AG04449 (cell line): ENCODE measurements at places on chromosomes 7 and 10.

DNA sequence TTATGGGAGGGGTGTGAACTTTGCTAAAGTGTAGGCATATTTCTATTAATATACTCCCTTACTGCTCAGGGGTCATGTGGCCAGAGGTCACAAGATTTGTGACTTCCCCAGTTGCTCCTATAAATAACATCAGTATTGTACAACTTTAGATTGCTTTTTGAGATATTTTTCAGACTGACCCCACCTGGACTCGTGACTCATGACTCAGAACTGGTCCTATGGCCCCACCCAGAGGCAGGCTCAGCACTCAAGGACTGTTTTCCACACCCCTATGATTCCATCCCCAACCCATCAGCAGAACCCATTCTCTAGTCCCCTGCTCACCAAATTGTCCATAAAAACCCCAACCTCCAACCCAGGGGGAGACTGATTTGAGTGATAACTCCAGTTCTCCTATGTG lies 2.7 kb upstream of the CUL2 start:
- DNase-seq: no peak

- no peak for DNase-seq
Measured at GRCh38 chr10:24277277-24277676, 68.3 kb downstream of the KIAA1217 start.

GRCh38 chr7:114533131-114533530 lies 118.5 kb downstream of the FOXP2 start:
- DNase-seq: no peak

DNA sequence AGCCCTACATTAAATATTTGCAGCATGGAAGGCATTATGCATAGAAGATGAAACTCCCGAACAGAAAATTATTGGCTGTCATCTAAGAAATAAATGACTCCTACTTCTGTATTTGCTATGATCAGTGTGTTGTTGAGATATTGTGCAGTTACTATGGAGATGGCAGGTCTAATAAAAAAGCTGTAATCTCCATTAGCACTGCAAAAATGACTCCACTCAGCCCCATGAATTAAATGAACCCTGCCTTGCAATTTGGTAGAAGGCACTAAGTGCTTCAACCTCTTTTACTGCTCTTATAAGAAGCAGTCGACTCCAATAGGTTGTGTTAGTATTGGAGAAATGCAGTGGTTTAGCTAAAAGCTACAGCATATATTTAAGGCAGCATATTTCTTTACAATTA lies 290.0 kb upstream of the PHYHIPL start:
- no peak for DNase-seq

DNA sequence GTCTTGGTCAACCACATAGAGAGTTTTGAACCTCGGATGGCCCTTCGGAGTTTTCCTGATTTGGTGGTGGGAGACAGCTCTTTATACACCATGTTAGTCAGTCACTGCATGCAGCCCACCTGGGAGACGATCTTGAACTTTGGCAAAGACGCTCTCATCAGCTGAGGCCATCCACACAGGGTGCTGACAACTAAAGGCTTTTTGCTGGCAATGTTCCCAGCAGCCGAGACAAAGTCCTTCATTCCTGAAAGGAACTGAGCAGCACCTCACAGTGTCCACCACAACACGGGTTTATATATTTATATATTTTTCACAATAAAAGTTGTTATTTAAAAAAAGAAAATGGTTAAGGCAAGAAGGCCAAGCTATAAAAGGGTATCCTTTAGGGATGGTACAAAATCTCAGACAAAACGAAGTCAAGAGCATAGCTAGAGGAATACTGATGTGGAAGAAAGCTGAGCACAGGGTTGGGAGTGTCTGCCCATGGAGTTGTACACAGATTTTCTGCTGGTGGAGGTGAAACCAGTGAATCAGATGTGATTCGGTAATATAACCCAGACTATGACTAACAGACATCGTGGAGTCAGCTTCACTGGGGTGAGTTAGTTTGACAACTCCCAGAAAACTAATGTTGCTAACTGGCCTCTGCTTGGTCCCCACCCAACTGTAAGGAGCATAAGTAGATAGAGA lies 27.4 kb upstream of the CAPZA2 start:
- DNase-seq: no peak

- no peak for DNase-seq
Measured at GRCh38 chr10:23656735-23657134, 217.9 kb downstream of the OTUD1 start.

DNA sequence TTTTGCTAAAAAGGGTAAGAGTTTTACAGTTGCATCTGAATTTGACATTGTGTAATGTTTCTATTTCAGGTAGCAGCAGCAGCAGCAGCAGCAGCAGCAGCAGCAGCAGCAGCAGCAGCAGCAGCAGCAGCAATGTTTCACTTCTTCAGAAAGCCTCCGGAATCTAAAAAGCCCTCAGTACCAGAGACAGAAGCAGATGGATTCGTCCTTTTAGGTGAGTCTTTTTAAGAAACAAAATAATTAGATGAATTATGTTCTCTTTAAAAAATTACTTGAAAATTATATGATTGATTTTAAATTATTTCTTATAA lies 32.6 kb downstream of the UMAD1 start:
- DNase-seq: no peak

GRCh38 chr7:115004121-115004520 lies 82.2 kb downstream of the MDFIC start:
- no peak for DNase-seq

GRCh38 chr7:127632276-127632910 lies 14.5 kb upstream of the PAX4 start:
- peak; percentile 92 for DNase-seq

- DNase-seq: no peak
Measured at GRCh38 chr7:90788052-90788451, 191.9 kb downstream of the CDK14 start.

DNA sequence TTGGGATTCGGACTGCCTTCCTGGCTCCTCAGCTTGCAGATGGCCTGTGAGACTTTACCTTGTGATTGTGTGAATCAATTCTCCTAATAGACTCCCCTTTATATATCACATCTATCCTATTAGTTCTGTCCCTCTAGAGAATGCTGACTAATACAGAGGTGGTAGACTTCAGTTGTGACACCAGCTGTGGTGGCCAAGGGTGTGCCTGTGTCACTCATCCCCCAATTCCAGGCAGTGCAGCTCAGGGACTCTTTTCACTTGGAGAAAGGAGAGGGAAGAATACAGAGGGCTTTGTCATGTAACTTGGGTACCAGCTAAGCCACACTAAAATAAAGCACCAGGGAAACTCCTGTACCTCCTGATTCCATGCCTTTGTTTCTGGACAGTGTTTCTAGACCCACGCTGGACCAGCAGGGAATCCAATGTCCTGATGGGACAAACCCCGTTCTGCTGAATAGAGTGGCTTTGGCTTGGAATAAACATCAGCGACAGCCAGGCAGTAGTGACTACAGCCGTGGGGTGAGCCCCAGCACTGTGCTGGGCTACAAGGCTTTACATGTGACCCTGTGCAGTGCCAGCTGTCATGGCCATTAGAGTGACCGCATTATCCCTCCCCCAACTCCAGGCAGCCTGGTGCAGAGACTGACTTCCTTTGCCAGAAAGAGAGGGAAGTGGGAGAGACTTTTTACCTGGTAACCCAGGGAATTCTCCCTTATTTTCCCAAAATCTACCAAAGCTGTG lies 233.6 kb downstream of the ANK3 start:
- no peak for DNase-seq

DNA sequence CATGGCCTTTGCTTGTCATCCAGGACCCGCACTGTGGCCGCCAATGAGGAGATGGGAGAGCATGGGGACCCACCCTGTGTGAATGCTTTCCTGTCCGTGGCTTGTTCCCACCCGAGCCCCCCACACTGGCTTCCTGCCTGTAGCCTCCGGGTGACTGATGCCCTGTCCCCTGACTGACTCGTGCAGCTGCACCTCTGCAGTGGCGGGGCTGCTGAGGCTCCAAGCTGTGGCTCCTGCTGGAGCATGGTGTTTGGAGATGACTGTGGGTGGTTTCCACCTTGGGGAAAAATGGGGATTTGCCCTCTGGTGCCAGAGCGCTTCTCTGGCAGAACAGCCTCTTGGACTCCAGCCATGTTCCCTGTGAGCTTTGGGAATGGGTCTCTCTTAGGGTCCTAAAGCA lies 2.1 kb downstream of the CAMK1D start:
- no peak for DNase-seq

- DNase-seq: no peak
Measured at GRCh38 chr10:77537071-77537470, 100.5 kb downstream of the KCNMA1 start.

DNA sequence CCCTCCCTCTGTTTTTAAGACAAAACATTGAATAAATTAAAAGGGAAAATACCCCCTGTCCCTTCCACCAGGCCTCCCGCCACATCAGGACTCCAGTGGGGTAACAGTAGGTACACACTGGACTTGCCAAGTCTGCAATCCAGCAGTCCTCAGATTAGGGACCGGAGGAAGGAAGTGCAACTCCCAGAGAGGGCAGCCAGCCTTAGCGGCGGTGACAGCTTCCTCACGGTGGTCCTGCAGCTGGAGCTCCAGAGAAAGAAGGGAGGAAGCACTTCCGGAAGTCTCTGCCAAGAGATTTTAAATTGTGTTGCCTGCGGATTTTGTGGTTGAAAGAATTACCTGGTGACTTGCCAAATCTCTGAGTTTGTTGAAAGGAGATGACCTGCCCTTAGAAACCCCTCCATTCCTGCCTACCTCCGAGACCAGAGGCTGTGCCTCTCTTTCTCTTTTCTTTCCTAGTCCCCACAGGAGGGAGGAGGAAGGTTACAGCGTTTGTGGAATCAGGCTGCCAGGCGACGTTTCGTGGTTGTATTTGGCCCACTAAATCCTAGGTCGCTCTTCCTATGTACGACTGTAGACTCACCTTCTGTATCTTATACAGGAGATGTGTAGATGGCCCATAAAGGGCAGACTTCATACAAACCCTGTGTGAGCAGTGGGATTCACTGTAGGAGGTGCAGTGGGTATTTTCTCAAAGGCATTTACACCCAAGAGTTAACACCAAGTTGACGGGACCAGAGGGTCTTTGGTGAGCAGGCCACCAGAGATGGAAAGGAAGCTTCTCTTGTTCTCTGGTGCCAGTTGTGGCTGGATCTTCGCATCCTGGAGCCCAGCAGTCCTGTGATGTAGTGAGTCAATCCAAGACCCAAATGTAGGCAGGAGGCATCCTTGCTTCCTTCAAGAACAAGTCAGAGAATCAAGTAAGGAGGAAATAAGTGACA lies 77.9 kb downstream of the INSIG1 start:
- DNase-seq: no peak

- DNase-seq: no peak
Measured at GRCh38 chr7:16404636-16405035, 16.7 kb downstream of the CRPPA start.
